ENCODE measurements at places on chromosomes 12 and 14.
A peak's percentile ranks its signal among the peaks of the same experiment; 100 is the strongest.

DNA sequence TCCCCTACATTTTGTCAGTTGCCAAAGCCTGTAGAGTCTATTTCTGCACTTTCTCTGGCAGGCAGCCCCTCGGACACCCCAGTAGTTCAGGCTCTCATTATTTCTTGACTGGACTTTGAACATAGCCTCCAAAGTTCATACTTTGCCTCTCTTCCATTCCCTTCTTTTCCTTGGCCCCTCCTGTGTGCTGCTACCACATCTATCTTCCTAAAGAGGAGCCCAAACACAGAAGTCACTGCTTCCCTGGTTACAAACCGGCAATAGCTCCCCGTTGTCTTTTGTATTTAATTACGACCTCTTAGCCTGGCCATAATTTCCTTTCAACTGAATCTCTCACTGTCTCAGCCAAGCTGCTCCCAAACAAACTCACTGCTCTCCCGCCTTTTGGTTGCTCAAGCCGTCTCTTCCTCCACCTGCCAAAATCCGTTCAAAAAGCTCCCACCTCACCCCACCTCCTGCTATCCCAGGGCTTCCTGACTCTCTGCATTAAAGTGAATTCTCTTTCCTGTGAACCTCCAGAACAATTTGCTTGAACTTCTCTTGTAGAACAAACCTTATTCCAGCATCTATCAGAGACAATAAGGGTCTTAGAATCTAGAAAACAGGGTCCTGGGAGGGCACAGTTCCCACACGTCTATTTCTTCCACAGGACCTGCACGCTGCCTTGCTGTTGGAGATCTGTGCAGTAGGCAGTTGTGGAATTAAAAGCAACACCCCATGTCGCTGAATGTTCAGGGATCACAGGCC, 46.9 kb downstream of the PRMT8 start:
- H3K4me1 ChIP-seq, result no peaks in the 10 kb centered on the region
- no peak for DNase-seq
- H3K4me3 ChIP-seq, result no peak overlapping the region
- no peak overlapping the region for H3K27ac ChIP-seq
- no peaks in the 10 kb centered on the region for H3K27me3 ChIP-seq
- no peaks in the 10 kb centered on the region for H3K36me3 ChIP-seq

DNA sequence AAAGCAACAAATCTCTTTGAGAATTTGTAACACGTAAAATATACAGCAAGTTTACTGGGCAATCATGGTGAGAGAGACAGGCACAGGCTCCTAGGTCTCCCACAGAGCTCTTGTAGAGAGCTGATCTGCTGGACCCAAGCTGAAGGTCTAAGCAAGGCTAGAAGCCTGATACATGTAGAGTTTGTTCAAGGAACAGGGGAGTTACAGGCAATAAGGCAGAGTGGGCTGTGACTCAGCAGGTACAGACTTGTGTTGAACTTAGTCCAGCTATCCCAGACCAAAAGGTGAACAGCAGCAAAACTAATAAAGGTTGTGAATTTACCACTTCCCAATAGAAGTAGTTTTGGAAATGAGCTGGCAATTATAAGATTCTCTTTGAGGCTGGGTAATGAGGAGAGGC, 273.6 kb downstream of the GRIN2B start:
- no peak overlapping the region for H3K4me3 ChIP-seq
- H3K4me1 ChIP-seq, result no peaks in the 10 kb centered on the region
- H3K27ac ChIP-seq, result no peak overlapping the region
- no peaks in the 10 kb centered on the region for H3K27me3 ChIP-seq
- no peaks in the 10 kb centered on the region for H3K36me3 ChIP-seq

DNA sequence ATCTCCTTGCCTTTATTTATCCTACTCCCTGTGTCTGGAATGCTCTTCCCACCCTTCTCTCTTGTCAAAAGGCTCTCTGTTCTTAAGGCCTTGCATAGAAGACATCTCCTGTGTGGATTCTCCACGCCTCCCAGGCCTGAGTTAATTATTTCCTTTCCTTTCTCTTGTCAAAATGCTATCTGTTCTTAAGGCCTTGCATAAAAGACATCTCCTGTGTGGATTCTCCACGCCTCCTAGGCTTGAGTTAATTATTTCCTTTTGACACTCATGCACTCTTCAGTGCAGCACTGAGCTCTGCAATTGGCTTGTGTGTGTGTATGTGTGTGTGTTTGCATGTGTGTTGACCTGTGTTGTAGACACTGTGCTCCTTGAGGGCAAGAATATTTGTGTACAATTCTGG, 52.1 kb upstream of the DCD start:
- H3K4me3 ChIP-seq, result no peak overlapping the region
- H3K27me3 ChIP-seq, result no peaks in the 10 kb centered on the region
- H3K27ac ChIP-seq, result no peak overlapping the region
- H3K36me3 ChIP-seq, result no peaks in the 10 kb centered on the region
- peaks cover 6% of the 10 kb centered on the region for H3K4me1 ChIP-seq
- DNase-seq, result no peak

DNA sequence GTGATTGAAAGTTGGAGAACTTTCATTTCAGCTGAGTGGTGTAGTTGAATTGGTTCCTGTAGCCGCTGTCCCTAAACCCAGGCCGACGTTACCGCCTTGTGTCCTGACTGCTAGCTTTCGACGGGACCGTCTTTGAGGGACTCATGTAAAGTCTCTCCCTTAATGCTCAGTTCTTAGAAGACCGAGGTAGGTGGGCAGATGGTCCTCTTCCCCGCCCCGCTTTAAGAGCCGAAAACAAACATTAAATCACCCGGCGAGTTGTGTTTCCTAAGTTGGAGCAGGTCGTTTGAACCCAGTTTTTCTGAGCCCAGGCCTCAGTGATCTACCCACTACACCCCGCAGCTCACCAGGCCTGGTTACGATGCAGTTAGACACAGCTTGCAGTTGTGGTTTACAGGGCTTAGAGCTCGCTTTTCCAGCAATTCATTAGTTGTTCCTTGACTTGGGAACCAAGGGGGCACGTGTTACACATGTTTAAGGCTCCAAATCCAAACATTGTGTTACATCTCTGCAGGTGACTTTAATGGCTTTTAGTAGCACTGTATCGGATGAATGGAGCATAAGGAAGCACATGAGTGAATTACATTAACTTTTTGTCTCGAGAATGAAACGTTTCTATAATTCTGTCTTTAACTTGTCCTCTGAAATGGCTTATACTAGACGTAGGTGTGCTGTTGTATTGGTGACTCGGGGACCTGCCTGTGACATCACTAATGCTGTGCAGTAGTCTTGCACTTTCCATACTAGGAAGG, 790 bp downstream of the NEDD1 start:
- peak overlapping the region; percentile 96 for H3K27ac ChIP-seq
- peak overlapping the region; percentile 99 for H3K4me3 ChIP-seq
- peaks cover 36% of the 10 kb centered on the region for H3K4me1 ChIP-seq
- H3K36me3 ChIP-seq, result no peaks in the 10 kb centered on the region

GRCh38 chr12:116839287-116839830, 41.9 kb downstream of the HRK start:
- no peak for DNase-seq
- no peaks in the 10 kb centered on the region for H3K4me1 ChIP-seq
- H3K27me3 ChIP-seq, result no peaks in the 10 kb centered on the region
- no peaks in the 10 kb centered on the region for H3K36me3 ChIP-seq
- no peak overlapping the region for H3K27ac ChIP-seq
- H3K4me3 ChIP-seq, result no peak overlapping the region

- no peaks in the 10 kb centered on the region for H3K4me1 ChIP-seq
- no peaks in the 10 kb centered on the region for H3K27me3 ChIP-seq
- no peak overlapping the region for H3K4me3 ChIP-seq
- no peaks in the 10 kb centered on the region for H3K36me3 ChIP-seq
- no peak overlapping the region for H3K27ac ChIP-seq
Observed at GRCh38 chr12:28237423-28237822, 47.2 kb downstream of the CCDC91 start.

DNA sequence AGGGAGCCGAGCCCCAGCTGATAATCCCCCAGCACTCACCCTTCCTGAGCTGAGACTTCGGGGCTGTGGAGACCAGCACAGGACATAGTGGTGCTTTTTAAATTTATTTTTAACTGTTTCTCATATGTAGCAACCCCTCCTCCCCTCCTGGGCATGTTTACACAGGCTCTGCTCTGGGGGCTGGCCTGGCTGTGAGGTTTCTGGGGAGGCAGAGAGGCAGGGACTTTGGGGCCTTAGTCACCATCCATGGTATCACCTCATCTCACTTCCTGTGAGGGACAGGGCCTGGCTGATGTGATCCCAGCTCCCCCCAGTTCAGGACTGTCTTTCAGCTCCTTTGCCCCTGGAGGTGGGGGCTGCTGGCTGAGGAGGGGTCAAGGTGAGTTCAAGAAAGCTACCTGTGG, 20.4 kb downstream of the VASH1 start:
- H3K27me3 ChIP-seq, result no peaks in the 10 kb centered on the region
- no peak for DNase-seq
- H3K4me1 ChIP-seq, result peaks cover 14% of the 10 kb centered on the region
- peaks cover 57% of the 10 kb centered on the region for H3K36me3 ChIP-seq

GRCh38 chr12:65647074-65647473, 177.2 kb upstream of the HMGA2 start:
- H3K4me3 ChIP-seq, result no peak overlapping the region
- H3K27me3 ChIP-seq, result no peaks in the 10 kb centered on the region
- H3K36me3 ChIP-seq, result no peaks in the 10 kb centered on the region
- no peaks in the 10 kb centered on the region for H3K4me1 ChIP-seq
- no peak for DNase-seq

GRCh38 chr12:48988030-48988649, 10.0 kb downstream of the WNT1 start:
- no peaks in the 10 kb centered on the region for H3K36me3 ChIP-seq
- H3K4me1 ChIP-seq, result no peaks in the 10 kb centered on the region
- DNase-seq, result peak; percentile 70

DNA sequence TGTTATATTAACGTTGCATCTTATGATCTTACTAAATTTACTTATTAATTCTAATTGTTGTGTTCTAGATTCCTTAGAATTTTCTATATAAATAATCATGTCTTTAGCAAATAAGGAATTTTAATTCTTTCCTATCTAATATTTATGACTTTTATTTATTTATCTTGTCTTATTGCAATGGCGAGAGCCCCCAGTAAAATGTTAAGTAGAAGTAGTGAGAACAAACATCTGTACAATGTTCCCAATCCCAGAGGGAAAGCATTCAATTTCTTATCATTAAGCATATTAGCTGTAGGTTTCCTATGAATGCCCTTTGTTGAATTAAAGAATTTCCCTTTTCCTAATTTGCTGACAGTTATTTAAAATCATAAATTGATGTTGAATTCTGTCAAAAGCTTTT, 203.7 kb upstream of the OTX2 start:
- no peak overlapping the region for H3K27ac ChIP-seq
- no peak for DNase-seq
- H3K36me3 ChIP-seq, result no peaks in the 10 kb centered on the region
- no peak overlapping the region for H3K4me3 ChIP-seq
- no peaks in the 10 kb centered on the region for H3K4me1 ChIP-seq
- H3K27me3 ChIP-seq, result no peaks in the 10 kb centered on the region

- peaks cover 44% of the 10 kb centered on the region for H3K4me1 ChIP-seq
- H3K27me3 ChIP-seq, result no peaks in the 10 kb centered on the region
- DNase-seq, result peak; percentile 52
- no peaks in the 10 kb centered on the region for H3K36me3 ChIP-seq
Observed at GRCh38 chr12:132439333-132439904, 50.5 kb upstream of the FBRSL1 start.

GRCh38 chr14:87883750-87884149, 109.2 kb downstream of the GALC start:
- no peaks in the 10 kb centered on the region for H3K4me1 ChIP-seq
- DNase-seq, result no peak
- no peak overlapping the region for H3K27ac ChIP-seq
- H3K36me3 ChIP-seq, result no peaks in the 10 kb centered on the region
- no peaks in the 10 kb centered on the region for H3K27me3 ChIP-seq

- no peak overlapping the region for H3K27ac ChIP-seq
- no peak overlapping the region for H3K4me3 ChIP-seq
- DNase-seq, result no peak
- H3K4me1 ChIP-seq, result no peaks in the 10 kb centered on the region
Observed at GRCh38 chr12:88314706-88315105, 172.6 kb downstream of the TMTC3 start.

DNA sequence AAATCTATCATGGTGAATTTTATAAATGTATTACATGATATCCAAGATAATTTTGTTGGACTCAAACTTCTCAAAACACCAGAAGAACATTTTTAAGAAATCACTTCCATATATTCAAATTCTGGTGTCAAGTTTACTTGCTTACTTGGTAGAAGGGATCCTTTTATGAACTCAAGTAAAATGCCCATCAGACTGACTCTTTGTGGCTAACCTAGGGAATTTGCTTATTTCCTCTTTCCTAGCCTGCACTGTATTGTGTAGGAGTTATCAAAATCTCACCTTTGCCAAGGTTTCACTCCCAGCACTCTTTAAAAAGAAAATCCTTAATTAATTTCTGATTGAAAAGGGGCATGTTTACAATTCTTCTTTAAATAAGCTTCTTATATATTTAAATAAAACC, 196.5 kb downstream of the DUSP6 start:
- H3K4me3 ChIP-seq, result no peak overlapping the region
- H3K27me3 ChIP-seq, result no peaks in the 10 kb centered on the region
- H3K4me1 ChIP-seq, result peaks cover 69% of the 10 kb centered on the region
- peak; percentile 77 for DNase-seq

GRCh38 chr14:76827696-76828296, 1.6 kb downstream of the LRRC74A start:
- H3K27me3 ChIP-seq, result no peaks in the 10 kb centered on the region
- no peak for DNase-seq
- H3K36me3 ChIP-seq, result no peaks in the 10 kb centered on the region
- H3K4me1 ChIP-seq, result peaks cover 14% of the 10 kb centered on the region
- H3K4me3 ChIP-seq, result no peak overlapping the region

DNA sequence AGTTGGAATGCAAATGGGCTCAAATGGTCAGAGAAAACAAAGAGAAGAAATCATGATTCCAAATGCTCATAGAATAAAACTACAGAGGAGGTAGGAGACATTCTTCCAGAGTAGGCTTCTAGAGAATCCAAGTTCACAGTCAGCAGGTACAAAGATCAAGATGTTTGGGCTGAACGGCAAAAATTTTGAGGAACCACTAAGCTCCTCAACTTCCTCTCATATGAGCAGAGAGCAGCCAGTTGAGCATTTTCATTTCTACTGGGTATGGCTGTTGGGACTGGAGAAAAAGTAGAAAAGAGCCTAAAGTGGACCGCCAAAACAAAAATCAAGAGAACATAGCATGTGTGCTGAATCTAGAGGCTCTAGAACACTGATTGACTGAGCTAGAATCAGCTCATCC, 73.8 kb upstream of the ARID2 start:
- no peak for DNase-seq
- H3K4me3 ChIP-seq, result no peak overlapping the region
- no peak overlapping the region for H3K27ac ChIP-seq
- peaks cover 28% of the 10 kb centered on the region for H3K4me1 ChIP-seq
- H3K36me3 ChIP-seq, result no peaks in the 10 kb centered on the region
- H3K27me3 ChIP-seq, result no peaks in the 10 kb centered on the region

- no peak overlapping the region for H3K27ac ChIP-seq
- no peaks in the 10 kb centered on the region for H3K27me3 ChIP-seq
- no peaks in the 10 kb centered on the region for H3K4me1 ChIP-seq
- no peak overlapping the region for H3K4me3 ChIP-seq
- DNase-seq, result no peak
Observed at GRCh38 chr12:60269611-60270269, 673.9 kb downstream of the SLC16A7 start.

- no peaks in the 10 kb centered on the region for H3K4me1 ChIP-seq
- DNase-seq, result no peak
- no peaks in the 10 kb centered on the region for H3K27me3 ChIP-seq
- H3K27ac ChIP-seq, result no peak overlapping the region
- no peak overlapping the region for H3K4me3 ChIP-seq
Observed at GRCh38 chr14:76576047-76576741, 185.1 kb upstream of the VASH1 start.
